NB4 (cell line): ENCODE measurements at places on chromosomes 3 and 15.

- no peak for DNase-seq
Observed at GRCh38 chr3:177320765-177321247, 123.5 kb upstream of the TBL1XR1 start.

DNA sequence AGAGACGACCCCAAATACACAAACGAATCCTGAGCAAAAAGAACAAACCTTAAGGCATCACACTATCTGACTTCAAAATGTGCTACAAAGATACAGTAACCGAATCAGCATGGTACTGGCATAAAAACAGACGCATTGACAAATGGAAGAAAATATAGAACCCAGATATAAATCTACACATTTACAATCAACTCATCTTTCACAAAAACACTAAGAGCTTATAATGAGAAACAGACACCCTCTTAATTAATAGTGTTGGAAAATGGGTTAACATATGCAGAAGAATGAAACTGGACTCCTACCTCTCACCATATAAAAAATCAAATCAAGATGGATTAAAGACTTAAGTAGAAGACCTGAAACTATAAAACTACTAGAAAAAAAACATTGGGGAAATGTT, 130.3 kb upstream of the DCBLD2 start:
- no peak for DNase-seq

- DNase-seq: no peak
Observed at GRCh38 chr3:129506231-129506742, 22.2 kb upstream of the RHO start.

DNA sequence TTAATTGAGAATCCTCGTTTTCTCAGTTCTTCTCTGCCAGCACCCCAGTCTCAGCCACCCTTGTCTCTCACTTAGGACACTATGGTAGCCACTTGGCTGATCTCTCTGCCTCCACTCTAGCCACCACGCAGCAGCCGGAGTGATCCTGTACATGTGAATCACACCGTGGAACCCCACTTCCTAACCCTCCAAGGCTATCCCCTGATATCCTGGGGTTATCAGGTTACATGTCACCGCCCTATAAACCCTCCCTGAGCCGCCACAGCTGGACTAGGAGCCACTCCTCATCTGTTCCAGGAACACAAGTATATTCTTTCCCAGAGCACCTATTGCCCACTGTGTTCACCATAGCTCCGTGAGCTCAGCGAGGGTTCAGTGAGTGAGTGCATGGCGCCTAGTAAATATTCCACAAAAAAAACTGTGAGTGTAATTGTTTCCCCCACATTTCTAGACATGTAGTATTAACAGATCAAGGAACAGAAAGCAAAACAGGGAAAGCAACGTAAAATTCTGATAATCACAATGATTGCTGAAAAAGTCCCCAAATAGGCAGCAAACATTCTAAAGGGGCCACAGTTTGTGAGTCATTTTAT, 661 bp upstream of the PARP14 start:
- DNase-seq: peak; percentile 26

- no peak for DNase-seq
Observed at GRCh38 chr15:38274135-38274534, 21.5 kb downstream of the SPRED1 start.

DNA sequence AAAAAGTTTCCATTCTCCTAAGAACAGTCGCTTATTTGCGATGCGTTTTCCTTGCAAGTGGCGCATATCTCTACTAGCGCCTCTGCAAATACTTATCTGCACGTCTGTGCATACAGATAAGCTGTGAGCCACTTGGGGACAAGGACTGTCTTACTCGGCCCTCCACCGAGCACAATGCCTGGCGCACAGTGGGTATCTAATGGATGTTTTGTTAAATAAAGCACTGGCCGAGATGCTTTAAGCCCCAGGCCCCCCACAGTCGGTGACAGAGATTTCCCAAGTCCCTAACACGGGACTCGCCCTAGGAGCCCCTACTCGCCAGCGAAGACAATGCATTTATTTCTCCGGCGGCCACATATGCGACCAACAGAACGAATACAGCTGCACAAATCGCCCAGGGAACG, 503 bp downstream of the HLTF start:
- DNase-seq: peak; percentile 66

DNA sequence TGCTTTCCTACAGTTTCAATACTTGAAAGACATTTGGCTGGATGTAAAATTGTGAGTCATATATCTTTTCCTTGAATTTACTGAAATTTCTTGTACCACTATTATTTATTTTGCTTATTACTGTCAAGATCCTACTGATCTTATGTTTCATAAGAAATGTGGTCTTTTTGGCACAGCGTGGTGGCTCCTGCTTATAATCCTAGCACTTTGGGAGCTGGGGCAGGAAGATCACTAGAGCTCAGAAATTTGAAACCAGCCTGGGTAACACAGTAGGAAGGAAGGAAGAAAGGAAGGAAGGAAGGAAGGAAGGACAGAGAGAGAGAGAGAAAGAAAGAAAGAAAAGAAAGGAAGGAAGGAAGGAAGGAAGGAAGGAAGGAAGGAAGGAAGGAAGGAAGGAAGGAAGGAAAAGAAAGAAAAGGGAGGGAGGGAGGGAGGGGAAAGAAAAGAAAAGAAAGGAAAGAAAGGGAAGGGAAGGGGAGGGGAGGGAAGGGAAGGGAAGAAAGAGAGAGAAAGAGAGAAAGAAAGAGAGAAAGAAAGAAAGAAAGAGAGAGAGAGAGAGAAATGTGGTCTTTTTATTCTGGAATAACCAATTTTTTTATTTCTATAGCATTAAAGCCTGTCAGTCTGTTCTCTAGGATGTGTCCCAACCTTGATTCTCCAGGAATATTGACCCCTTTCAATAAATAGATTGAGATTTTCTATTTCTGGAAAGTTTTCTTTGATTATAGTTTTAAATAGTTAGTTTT, 572.0 kb upstream of the TGFBR2 start:
- DNase-seq: no peak

DNA sequence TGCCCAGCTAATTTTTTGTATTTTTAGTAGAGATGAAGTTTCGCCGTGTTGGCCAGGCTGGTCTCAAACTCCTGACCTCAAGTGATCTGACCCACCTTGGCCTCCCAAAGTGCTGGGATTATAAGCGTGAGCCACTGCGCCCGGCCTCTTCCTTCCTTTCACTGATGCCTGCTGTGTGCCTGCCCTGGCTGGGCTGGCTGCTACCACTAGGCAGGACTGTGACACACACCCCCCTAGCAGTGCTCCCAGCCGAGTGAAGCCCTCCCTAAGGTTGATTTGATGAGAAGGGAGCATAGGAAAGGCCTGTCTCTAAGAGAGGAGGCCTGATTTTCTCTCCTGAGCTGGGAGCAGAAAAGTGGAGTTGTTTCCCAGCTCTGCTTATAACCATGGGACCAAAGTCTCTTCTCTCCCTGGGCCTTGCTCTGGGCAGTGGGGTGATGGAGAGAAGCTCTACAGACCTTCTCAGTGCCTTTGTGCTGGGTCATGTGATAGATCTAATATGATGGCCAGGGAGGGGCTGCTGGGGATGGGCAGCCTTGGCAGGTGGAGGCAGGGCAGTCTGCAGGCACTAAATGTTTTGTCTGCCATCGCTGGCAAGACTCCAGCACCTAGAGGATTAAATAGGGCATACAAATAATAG, 20.1 kb upstream of the SFMBT1 start:
- no peak for DNase-seq

DNA sequence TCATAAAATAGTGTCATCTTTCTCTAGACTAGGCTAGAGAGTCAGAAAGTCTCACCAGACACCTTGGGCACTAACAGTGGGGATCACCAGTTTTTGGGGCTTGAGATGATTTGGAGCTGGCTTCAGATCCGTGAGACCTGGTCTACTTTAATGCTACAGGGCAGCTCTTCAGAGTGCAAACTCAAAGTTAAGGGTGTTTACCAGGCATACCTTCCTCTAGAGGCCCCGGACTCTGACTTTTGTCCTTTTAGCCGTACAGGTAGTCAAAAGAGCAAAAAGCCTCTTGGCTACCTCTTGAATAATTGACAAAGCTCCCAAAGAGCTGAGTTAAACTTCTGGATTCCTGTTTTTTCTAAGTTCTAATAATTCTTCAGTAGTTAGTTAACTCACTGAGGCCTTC, 41.4 kb upstream of the CCR4 start:
- no peak for DNase-seq

DNA sequence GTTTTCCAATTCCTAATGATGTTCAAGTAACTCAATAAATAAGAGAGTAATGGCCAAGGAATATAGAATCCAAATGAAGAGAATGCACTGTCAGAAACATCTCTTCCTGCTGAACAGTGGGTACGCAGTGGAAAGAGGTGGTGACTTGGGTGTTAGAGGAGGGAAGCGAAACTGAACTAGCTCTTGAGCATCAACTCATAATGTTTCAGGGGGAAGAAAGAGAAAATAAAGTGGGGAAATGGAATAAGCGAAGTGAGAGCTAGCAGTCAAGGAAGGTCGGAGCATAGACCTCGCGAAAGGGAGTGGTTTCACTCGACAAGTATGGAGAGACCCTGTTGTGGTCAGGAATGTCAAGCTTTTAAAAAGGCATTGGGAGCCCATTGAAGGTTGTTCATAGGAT, 309.5 kb downstream of the GAP43 start:
- no peak for DNase-seq

- no peak for DNase-seq
Observed at GRCh38 chr3:88312256-88312655, 162.5 kb downstream of the C3orf38 start.

- DNase-seq: peak; percentile 11
Observed at GRCh38 chr3:112629425-112629824, 11.5 kb downstream of the CCDC80 start.

GRCh38 chr3:169813757-169814517, 1.2 kb upstream of the LRRC34 start:
- DNase-seq: peak; percentile 78

- no peak for DNase-seq
Observed at GRCh38 chr3:159069091-159069490, 267.2 kb downstream of the MFSD1 start.

DNA sequence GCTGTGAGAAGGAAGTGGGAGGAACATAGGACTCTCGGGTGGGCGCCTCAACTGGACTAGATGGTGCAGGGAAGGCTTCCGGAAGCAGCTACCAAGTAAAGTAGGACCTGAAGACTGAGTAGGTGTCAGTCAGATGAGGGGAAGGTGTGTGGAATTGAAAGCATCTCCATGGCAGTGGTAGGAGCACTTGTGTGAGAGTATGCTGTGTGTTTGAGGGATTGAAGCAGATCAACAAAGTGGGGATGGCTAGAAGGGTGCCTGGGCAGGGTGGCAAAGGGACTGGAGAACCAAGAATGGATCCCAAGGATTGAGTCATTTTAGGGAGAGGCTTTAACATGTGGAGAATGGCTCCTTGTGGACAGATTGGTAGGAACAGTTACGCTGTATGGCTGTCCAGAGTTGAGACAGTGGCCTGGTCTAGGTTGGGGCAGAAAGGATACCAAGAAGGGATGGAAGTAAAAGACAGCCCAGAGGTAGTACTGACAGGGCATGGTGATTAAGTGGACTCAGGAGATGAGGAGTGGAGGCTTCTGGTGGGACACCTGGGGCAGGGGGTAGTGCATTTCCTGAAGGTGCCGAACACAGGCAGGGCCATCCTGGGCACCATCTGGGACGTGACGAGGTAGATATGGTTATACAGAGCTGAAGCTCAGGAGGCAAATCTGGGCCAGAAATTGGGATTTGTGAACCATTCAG, 1.5 kb downstream of the UQCC5 start:
- DNase-seq: no peak

DNA sequence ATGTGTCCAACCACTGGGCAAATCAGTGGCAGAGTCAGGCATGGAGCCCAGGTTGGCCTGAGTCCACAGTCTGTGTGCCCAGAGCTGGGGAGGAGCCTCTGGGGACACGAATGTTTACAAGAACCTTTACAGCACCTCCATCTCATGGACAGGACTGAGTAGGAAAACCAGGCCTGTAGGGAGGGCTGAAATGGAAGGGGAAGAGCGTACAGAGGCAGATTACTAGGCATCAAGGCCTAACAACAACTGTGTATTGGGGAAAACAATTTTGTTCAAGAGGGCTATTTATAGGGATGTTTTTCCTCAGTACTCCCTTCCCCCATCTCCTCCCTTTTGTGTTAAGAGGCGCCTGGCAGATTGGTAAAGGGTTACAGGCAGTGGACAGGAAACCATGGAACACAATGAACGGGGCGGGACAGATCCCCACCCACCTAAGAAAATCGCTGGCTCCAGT, 15.1 kb upstream of the ARHGAP31 start:
- DNase-seq: no peak

DNA sequence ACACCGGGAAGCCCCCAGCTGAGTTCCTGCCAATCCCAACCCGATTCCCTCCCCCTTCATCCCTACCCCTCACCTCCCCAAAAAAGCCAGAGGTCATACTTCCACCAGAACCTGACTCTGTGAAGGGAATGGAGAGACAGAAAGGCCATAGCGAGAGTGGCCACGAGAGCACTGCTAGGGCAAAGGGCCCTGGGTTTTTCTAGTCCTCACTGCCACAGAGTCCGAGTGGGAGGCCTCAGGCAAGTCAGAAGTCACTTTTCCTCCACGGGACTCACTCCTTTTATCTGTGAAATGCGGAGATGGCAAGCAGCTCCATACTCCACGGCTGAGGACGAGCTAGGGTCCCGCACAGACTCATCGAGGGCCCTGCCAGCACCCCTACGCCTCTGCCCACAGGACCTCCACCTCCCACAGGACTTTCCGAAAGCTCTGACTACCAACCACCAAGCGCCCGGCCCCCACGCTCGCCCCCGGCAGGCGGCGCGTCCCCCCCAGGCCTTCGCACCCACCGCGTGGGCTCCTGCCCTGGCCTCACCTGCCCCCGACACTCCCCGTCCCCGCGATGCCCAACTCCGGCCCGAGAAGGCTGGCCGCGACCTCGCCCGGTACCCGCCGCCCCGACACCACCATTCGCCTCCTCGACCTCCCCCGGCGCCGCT, 792 bp downstream of the ATP13A3 start:
- peak; percentile 64 for DNase-seq

- no peak for DNase-seq
Observed at GRCh38 chr3:153158961-153159735, 2.9 kb upstream of the RAP2B start.

- DNase-seq: no peak
Observed at GRCh38 chr15:69629631-69630161, 177.1 kb downstream of the RPLP1 start.

DNA sequence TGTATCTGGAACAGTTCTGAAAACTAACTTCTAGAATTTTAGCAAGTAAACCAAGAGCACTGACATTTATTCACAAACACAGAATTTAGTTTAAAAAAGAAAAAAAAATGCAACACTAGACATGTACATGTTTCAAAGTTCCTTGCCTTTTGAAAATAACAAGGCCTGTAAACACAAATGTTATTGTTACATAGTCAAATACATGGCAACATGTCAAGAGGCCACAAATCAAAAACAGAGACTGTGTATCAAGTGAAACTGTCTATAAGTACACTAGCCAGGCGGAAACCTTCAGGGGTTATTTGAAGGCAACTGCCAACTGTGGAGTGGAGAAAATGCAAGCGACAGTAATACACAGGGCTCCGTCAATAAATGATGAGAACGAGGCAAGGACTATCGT, 547.6 kb downstream of the FOXP1 start:
- no peak for DNase-seq
